Glomerular endothelial cell (primary cell): ENCODE measurements at places on chromosomes 2 and 18. TPM values are rescaled to one million over a fixed set of nuclear protein-coding genes. Genes with fewer than 3 reads are reported as not detected.
A peak's percentile ranks its signal among the peaks of the same experiment; 100 is the strongest.

DNA sequence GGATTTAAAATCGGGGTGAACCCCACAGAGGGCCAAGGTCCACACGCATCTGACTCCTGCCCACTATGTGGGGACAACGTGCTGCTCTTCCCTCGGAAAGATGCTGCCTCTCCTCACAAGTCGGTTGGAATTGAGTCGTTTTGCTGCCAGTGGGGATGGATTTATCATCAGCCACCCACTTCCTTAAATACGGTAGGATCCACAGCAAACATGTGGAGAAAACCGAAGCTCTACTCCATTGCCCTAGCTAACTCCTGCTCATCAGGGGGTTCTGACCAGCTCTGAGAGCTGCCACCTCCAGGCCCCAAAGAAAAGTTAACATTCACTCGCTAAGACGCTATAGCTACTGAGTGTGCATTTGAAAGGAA, 80.9 kb downstream of the CHRNA1 start:
- no peak for DNase-seq

DNA sequence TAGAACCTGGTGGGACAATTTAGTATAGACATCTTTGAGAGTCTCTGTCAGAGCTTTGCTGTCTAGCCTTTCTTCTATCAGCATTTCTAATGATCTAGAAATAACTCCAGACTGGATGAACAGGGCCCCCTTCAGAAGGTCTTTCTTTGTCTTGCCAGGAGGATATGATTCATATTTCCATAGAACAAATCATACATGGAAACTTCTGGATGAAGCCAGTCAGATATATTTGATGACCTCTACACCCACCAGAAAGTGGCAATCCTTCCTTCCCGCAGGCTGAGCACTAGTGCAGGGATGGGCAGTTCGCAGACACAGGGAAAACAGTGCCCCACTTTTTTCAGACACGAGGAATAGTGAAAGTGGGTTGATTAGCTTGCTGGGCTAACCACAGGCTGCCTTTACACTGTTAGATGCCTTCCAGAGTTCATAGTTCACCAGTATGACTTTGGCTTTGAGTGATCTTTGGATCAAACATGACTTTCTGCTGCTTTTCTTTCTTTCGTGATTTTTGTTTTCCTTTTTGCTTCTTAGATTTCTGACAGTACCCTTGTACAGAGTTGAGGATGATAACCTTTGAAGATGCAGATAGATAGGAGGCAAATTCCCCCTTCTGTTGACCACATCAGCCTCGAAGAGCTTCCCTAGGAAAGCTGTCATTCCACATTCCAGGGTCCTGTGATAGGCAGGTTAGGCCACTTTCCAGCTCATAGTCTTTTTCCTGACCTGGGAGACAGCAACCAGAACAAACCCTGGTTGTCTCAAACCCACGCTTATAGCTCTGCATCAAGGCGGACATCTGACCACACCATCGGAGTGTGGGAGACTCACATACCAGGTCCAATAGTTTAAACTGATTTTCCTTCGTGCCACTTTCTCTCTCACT, 237.0 kb downstream of the ZNF407 start:
- peak; percentile 16 for DNase-seq

Gene CFC1
- not detected in 2 replicates for total RNA-seq

Gene TEX44
- total RNA-seq = not detected in 2 replicates
